Stimulated activated naive CD8-positive, alpha-beta T cell treated with anti-CD3 and anti-CD28 coated beads, Interleukin-15, amount 100 ng/mL, for 72 hours (primary cell): ENCODE measurements at places on chromosomes 6 and 20.

DNA sequence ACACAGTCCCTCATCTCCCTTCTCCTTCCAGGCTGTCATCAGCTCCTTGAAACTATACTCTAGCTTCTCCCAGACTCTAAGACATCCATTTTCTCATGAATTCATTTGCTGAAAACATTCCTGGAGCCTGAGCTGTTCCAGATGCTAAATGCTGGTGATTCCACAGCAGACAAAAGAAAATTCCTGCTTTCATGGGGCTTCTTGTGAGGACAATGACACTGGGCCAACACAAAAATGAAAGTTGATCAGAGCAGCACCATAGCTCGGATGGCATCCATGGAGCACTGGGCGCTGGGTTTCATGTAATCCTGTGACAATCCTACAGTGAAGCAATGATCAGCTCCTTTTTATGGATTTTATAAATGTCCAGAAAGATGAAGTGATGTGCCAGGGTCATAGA, 47.4 kb upstream of the STX16 start:
- DNase-seq = no peak

DNA sequence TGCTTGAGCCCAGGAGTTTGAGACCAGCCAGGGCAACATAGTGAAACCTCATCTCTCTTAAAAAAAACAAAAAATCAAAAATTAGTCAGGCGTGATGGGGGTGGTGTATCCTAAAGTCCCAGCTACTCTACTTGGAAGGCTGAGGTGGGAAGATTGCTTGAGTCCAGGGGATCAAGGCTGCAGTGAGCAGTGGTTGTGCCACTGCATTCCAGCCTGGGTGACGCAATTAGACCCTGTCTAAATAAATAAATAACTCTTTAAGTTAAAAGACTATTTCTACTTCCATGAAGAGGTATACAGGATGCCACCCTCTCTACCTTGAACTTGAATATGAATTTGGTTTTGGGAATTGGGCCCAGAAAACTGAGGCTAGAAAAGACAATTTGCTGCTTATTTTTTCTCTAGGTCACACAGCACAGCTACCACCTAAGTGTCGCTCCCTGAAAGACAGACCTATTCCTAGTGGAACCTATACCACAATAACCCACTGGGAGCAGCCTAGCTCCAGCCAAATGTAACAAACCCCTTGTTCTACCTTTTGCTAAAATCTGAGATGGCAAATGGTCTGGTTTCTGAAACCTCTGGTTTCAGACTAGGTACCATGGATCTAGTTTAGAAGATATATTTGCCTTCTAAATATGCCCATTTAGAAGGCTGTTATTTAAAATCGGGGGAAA, 35.2 kb downstream of the HMGCLL1 start:
- DNase-seq = no peak

GRCh38 chr6:41502566-41502916, 43.6 kb upstream of the FOXP4 start:
- no peak for DNase-seq

DNA sequence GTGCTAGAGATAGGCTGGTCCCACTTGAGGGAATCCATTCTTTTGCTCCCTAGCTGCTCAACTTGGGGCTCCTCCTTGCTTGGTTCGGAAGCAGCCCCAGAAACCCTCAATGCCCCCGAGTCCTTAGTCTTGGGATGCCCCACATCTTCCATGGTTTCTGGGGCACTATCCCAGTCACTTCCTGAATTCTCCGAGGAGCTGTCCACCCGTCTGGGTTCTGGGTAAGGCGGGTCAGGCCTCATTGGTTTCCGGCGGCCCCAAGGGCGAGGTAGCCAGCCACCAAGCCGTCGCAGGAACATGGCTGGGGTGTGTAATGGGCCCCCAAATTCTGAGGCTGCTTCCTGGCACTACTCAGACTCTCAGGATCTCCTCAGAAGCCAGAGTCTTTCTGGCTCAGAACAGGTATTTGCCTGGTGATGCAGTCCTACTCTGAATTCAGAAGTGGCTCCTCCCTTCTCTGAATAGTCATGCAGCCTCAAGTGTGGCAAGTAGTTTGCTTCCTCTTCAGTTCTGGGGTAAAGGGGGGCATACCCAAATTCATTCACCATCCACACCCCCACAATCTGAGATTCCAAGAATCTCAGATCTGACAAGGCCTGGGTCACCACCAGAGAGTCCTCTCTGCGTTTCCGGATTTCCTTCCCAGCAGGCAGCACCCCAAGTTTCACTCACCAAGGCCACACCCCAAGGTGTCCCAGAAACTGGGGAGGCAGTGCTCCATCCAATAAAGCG, 763 bp downstream of the C6orf47 start:
- DNase-seq = peak; percentile 37

- DNase-seq = no peak
Measured at GRCh38 chr6:36914227-36914794, 28.6 kb downstream of the C6orf89 start.

DNA sequence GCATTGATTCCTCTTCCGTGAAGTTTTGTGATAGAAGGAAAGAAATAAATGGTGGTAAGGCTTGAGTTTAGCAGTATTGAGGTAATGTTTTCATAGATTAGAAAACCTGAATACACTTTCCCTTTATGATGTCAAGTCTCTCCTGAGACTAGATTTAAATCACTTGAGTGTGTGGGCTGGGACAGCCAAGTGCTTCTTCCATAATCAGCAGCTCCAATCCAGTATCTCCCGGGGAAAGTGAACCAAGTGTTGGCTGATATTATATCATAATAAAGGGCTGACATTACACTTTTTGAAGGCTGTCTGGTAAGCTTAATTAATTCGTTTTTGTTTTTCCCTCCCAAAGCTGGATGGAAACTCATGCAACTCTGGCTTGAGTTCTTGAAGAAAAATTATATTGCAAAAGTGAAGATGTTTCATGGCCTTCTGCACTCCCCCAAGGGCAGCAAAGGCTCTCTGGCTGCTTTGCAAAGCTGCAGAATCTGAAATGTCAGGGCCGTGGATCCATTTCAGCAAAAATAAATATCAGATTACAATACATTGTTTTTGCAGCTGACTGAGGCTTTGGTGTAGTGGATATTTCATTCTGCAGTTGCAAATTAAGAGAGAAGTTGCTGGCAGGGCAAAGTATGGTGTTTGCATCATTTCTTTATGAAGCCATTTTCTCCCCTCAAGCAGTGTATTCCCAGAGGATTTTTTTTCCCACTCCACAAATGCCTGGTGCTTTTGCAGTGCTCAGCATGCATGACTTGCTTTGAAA, 101.2 kb downstream of the MKKS start:
- DNase-seq = no peak
